Activated gamma-delta T cell treated with anti-CD3 and anti-CD28 coated beads, Interleukin-2, amount 50 U/mL, for 16 hours (primary cell): ENCODE measurements at places on chromosomes 16 and 17.

DNA sequence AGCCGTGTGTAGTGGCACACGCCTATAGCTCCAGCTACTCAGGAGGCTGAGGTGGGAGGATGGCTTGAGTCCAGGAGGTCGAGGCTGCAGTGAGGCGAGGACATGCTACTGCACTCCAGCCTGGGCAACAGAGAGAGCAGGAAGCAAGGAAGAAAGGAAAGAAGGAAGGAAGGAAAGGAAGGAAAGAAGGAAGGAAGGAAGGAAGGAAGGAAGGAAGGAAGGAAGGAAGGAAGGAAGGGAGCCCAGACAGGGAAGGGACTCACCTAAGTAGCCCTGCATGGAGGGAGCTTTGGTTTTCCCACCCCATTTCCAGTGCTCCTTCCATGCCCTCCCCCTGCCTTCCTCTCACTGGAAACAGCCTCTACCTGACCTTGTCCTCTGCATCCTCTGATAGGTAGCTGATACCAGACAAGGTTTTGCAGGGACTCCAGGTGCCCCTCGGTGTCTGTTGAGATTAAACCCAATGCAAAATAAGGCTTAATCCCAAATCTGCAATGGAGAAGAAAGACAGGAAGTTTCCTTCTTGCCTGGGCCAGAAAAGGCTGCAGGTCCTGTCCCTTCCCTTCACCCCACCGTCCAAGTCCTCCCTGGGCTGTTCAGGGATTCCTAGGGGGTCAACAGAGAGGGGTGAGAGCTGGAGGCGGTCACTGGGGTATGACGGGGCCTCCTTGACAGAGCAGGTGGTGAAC, 21.5 kb upstream of the CA4 start:
- DNase-seq: no peak

- no peak for DNase-seq
Measured at GRCh38 chr17:2043785-2044184, 2.0 kb downstream of the OVCA2 start.

DNA sequence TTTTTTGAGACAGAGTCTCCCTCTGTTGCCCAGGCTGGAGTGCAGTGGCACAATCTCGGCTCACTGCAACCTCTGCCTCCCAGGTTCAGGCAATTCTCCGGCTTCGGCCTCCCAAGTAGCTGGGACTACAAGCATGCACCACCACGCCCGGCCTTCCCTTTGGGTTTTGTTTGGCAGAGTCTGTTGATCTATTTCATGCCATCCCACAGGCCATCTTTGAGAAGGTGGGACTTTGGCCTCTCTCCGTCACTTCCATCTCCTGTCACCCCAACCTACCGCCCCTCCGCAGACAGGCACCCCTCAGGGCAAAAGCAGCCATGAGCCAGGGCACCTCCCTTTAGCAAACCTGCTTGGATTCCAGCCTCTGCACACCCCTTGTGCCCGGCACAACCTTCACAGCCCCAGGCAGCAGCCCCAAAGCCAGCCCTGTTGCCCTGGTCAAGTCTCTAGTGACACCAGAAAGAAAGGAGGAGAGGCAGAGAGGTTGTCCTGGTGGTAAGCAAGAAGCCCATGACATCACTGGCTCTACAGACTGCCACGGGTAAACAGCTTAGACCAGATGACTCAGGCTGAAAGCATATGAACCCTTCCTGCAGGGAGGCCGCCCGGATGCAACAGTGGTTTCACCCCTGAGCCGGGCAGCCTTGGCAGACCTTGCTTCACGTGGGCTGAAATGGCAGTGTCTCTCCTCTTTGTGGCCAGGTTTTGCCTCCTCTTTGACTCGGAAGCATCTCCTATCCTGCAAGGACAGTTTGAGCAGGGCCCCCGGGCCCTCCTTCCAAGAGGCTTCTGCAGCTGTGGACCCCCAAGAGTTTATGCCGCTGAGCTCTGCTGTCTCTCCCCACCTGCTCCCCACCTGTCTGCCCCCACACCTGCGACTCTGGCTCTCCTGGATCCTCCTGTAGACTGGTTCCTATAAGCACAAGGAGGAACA, 8.1 kb upstream of the TIMP2 start:
- DNase-seq: peak; percentile 23

GRCh38 chr17:31674305-31674704, 184.7 kb downstream of the COPRS start:
- no peak for DNase-seq

DNA sequence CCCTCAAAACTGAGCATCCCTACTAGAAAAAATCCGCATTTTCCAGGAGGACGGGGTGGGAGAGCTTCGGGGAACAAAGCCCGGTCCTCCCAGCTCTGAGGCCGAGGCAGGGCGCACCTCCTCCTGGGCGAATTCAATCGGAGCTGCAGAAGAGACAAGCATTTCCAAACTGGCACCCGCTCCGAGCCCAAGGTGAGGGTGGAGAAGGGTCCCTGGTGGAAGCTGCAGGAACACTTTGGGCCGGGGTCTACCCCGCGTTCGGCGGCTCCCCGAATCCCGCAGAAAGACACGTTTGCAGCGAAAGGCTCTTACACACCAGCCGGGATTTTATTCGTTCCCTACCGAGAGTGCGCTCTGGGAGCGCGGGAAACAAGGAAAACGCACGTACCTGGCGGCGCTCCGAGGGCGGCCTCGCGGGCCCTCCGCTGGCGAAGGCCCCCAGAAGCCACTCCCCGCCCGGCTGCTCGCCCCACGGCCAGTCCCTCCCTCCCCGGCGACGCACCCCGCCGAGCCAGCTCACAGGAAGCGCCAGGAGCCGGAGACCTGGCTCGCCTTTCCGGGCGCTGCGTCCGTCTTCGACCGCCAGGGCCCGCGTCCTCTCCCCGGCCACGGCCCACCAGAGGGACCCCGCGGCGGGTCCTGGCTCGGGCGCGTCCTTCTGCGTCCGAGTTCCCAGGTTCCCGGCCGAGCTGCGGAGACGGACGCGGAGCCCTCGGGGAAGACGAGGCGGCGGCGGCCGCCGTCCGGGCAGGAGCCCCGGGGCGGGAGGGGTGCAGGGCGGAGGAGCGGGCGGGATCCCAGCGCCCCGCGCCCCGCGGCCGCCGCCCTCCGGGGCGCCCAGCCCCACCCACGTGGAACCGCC, 49.8 kb upstream of the BAHCC1 start:
- no peak for DNase-seq

GRCh38 chr16:10172848-10173655, 9.2 kb downstream of the GRIN2A start:
- DNase-seq: no peak

DNA sequence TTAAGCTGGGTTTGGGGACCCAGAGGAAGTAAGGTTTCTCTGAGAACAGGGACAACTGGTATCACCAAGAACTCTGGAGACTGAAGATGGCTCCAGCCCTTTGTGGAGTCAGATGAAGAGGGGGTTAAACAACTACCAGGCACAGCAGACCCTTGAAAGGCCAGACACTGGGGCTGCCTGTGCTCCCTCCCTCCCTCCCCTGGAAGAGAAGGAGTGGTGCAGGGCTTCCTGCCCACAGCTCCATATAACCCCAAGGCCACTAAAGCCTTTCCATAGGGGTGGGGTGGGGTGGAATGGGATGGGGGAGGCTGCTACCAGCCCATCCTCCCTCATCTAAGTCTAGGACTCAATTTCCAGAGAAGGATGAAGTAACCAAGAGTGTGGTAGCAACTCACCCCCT, 66.7 kb downstream of the CCDC182 start:
- DNase-seq: no peak

DNA sequence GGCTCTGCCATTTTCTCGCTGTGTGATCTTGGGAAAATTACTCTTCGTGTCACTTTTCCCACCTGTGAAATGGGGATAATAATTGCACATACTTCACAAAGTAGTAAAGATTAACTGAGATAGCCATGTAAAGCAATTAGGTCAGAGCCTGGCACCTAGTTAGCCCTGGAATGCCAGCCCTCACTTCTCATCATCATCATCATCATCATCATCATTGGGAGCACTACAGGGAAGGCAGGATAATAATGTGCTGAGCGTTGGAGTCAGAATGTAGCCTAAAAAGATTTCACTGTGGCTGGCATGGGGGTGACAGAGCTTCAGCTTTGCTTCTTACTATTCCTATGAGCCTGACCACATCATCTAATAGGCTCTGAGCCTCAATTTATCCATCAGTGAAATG, 362.6 kb downstream of the TOX3 start:
- no peak for DNase-seq

- no peak for DNase-seq
Measured at GRCh38 chr16:66001432-66001831, 365.1 kb upstream of the CDH5 start.

- DNase-seq: no peak
Measured at GRCh38 chr17:73017658-73018057, 74.8 kb downstream of the SLC39A11 start.

DNA sequence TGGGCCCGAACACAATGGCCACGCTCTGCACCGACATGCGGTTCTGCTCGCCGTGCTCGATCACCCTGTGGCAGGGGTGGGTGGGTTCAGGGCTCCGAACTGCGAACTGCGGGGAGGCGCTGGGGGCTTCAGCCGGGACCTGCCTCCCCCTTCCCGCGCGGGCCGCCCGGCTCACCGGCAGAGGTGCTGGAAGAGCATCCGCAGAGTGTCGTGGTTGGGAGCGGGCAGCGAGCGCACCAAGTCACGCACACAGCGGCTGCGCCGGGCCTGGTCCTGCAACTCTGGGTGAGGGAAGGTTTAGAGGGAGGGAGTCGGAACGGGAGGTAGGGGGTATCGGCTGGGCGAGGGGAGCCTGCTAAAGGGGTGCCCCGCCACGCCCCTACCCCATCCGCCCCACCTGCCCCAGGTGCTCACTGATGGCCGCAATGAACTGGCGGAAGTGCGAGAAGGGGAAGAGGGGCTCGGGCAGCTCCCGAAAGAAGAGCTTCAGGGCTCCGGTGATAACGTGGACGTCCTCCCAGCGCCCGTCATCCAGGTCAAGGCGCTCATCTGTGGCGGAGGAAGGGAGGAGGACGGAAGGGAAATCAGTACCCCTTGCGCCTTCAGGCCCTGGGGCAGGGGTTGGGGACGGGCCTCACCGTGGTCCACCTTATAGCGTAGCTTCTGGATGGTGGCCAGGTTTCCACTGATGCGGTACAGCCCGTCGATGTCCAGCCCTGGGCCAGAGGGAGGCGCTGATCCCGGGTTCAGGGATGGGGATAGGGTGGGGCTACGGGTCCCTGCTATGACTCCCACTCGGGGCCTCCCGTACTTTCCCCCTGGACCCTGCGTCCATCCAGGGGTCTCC, 36.9 kb downstream of the ARHGAP27 start:
- DNase-seq: no peak

- DNase-seq: peak; percentile 52
Measured at GRCh38 chr17:29572691-29573557, 4.4 kb downstream of the TP53I13 start.

DNA sequence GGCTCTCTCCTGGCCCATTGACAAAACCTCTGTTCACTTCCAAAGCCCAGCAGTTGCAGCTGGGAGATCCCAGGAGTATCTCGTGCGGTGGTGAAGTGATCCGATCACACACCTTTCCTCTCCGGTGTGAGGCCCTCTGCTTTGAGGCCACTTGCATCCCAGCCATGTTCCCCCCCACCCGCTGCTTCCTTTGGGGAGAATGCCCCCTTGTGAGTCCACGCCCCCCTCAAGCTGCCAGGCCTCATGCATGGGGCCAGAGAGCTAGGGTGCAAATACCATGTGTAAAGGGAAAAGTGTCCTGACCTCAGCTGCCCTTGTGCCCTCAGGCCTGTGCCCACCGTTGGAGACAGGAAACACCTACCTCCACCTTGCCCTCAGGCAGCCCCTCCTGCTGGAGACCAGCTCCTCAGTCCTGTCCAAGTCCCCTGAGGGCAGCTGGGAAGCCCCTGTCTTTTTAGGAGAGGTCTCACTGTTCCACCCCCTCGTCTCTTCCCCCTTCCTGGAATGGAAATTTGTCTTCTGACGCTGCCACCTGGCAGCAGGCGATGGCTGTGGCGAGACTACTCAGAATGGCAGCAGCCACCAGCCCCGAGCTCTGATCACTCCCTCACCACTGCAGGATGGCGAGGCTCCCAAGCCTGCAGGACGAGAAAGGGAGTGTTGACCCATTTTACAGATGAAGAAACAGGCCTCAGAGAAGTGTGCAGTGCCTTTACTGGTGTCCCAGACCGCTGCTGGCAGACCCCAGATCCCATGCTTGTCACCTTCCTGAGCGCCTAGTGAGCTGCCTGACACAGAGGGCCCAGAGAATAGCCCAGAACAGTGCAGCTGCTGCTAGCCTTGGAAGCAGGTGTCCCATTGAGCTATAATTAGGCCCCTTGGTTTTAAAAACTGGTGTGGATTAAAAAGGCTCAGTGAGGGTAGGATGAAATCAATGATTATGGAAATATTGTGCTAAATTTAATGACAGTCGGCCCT, 120.6 kb upstream of the CACNG5 start:
- no peak for DNase-seq

DNA sequence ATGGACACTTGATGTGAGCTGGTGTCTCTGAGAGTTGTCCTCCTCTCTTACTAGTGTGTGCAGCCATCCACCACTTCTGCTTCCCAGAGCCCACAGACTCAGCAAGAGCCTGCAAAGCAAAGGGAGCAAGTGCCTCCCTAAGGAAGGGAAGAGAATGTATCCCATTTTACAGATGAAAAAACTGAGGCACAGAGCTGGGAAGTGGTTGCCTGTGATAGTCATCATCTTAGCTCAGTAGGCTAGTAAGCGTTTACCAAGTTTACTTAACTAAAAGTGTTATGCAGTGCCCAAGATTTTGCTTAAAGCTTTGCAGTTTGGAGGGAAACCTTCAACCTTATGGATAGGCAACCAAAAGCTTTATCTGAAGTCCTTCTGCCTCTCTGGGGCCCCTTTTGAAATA, 23.0 kb upstream of the EFCAB13 start:
- no peak for DNase-seq

- no peak for DNase-seq
Measured at GRCh38 chr17:79849953-79850352, 10.7 kb upstream of the CBX4 start.

GRCh38 chr16:55539049-55539448, 27.4 kb upstream of the CAPNS2 start:
- no peak for DNase-seq

GRCh38 chr16:11099672-11100205, 155.4 kb downstream of the CLEC16A start:
- DNase-seq: no peak

- no peak for DNase-seq
Measured at GRCh38 chr16:19095654-19096053, 18.1 kb upstream of the ITPRIPL2 start.

GRCh38 chr16:86910161-86910769, 331.9 kb downstream of the FOXL1 start:
- no peak for DNase-seq

DNA sequence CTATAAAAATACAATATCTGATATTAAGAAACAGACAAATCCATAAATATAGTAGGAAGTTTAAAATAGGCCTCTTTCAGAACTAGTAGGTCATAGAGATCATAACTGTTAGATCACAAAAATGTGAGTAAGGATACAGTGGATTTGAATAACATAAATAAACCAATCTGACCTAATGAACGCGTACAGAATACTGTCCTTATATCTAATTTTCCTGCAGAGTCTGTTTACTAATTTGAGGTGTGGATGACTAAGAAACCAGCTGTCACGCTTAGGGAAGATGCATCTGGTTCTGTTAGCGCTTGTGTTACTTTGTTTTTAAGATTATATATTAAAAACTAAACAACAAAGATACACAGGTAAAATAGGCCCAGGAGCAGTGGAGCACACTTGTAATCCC, 14.8 kb downstream of the CPD start:
- DNase-seq: no peak

- DNase-seq: peak; percentile 74
Measured at GRCh38 chr16:81737885-81738536, 41.1 kb upstream of the PLCG2 start.

DNA sequence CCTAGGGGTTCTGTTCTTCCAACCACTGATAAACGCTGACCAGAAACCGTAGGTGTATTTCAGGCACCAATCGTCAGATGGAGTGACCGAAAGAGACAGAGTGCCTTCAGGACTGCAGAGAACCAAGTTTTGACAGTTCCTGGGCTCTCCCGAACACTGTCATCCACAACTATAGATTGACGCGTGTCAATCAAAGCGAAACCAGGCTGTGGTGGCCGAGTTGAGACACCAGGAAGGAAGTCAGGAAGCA, 11.9 kb upstream of the AURKB start:
- DNase-seq: no peak
